ENCODE measurements at places on chromosomes 6 and 20.

DNA sequence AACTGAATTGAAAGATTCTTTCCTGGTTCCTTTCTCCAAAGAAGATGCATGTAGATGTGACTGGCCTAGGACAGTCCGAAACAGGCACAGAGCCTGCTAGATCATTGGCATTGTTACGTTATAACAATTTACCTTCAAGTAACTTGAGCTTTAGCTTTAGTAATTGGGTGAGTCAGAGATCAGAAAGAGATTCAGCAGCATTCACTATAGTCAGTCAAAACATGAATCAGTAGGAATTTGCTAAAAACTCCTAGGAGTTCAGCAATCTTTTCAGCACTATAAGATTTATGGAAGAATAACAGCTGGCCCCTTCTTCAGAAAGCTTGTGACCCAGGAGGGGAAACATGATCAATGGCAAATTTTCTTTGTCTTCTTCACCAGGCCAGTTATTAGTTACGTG is 281.7 kb upstream of the PRDM1 start:
- no peak for DNase-seq

DNA sequence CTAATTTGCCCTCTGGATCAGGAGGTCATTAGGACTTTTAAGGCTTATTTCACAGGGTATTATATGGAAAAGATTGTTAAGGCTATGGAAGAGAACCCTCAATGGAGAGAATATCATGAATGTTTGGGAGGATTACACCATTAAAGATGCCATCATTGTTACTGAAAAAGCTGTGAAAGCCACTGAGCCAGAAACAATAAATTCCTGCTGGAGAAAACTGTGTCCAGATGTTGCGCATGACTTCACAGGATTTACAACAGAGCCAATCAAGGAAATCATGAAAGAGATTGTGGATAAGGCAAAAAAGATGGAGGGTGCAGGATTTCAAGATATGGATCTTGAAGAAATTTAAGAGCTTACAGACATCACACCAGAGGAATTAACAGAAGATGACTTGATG is 798.3 kb upstream of the SLC35B3 start:
- no peak for DNase-seq

GRCh38 chr6:8441452-8441851 is 6.1 kb upstream of the SLC35B3 start:
- no peak for DNase-seq

GRCh38 chr20:18904624-18905023 is 91.0 kb downstream of the SCP2D1 start:
- no peak for DNase-seq

DNA sequence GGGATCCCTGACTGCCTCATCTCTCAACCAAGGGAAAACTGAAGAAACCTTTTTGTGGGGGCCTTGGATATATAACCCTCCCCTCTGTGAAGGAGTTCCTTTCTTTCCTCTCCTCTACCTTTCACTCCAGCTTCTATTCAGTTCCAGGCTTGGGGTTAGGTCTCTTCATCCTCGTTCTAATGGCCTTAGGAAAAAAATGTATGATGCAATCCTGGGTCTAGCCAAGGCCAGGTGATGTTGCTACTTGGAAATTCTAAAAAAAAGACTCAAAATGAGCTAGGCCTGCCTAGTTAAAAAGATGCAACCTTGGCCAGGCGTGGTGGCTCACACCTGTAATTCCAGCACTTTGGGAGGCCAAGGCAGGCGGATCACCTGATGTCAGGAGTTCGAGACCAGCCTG is 7.6 kb downstream of the ABCC10 start:
- no peak for DNase-seq

DNA sequence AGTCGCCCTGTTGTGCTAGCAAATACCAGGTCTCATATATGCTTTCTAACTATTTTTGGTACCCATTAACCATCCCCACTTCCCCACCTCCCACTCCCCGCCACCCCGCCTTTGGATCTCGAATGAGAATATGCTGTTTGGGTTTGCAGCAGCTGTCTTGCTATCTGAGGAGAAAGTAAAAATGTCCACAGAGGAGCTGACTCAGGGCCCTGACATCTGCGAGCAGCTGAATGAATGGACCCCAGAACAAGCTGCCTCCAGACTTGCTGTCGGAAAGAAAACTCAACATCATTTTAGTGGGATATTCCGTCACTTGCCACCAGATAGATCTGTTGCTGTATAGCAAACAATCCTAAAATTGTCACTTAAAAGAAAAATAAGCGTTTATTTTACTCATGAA is 103.7 kb downstream of the LINC00237 start:
- DNase-seq = no peak

DNA sequence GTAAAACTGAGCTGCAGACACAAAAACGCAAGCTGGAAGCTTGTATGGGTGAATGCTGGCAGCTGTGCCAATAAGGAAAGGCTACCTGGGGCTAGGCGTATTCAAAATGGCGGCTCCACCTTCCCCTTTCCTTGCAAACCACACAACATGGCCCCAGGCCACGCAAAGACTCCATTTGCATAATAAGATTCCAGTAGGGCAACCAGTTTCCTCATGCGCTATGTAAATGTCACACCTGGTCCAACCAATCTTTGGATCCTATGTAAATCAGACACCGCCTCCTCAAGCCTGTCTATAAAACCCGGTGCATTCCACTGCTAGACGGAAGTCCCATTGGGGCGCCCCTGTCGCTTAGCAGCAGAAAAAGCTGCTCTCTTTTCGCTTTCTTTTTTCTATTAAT is 505.9 kb upstream of the BTBD3 start:
- no peak for DNase-seq

- DNase-seq = no peak
Measured at GRCh38 chr6:150547502-150548222, 52.0 kb upstream of the PLEKHG1 start.

- no peak for DNase-seq
Measured at GRCh38 chr6:1554476-1555310, 55.0 kb upstream of the FOXC1 start.

DNA sequence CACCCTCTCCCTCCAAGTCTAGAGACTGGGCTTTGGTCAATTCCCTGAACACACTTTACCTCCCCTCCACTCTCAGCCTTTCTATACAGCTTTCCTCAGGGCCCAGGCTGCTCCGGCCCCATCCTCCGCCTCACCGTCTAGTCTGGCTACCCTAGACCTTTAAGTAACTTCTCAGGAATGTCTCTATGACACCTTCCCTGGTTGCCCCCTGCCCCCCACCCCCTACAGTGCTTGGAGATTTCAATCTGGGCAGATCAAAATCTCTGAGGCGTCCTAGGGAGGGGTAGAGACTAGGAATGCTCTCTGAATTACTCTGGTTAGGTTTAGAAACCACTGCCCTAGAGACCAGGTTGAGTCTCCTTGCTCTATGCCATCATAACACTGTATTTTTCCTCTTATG is 6.1 kb downstream of the UBE2J1 start:
- no peak for DNase-seq

GRCh38 chr6:83006270-83006905 is 59.3 kb downstream of the UBE3D start:
- DNase-seq = no peak

- no peak for DNase-seq
Measured at GRCh38 chr6:155038527-155038926, 43.4 kb downstream of the TIAM2 start.

DNA sequence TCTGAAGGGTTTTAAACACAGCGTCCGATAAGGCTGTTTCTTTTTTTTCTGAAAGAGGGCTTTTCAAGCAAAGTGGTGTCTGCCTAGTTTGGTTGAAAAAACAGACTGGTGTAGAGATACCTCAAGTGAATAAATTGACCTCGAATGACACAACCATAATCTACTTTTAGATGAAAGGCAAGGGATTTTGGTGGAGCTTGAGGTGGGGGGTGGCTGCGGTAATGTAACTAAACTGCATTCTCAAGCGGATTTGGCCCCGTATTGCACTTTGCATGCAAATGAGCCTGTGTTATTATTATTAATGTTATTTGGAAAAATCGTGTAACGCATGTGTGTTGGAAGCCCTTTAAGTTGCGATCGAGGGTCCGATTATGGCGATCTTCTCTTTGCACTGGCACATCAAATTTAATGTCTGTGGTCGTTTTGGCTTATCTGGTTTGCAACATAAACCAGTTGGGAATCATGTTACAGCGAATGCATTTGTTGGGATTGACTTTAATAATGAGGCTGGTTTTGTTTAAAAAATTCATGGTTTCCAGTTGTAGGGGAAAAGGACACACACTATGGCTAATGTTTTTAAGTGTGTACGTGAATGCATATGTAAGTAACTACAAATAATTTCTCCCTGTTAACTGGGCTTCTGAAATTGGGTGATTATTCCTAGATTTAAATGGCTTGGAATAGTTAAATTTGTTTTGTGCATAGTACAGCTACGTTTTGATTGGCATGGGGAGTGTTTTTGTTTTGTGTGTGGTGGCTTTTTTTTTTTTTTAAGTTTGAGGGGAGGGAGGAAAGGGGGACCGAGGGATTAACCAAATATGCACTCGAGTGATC is 1.0 kb downstream of the JARID2 start:
- DNase-seq = no peak

- no peak for DNase-seq
Measured at GRCh38 chr20:47272893-47273590, 83.5 kb downstream of the ZMYND8 start.

DNA sequence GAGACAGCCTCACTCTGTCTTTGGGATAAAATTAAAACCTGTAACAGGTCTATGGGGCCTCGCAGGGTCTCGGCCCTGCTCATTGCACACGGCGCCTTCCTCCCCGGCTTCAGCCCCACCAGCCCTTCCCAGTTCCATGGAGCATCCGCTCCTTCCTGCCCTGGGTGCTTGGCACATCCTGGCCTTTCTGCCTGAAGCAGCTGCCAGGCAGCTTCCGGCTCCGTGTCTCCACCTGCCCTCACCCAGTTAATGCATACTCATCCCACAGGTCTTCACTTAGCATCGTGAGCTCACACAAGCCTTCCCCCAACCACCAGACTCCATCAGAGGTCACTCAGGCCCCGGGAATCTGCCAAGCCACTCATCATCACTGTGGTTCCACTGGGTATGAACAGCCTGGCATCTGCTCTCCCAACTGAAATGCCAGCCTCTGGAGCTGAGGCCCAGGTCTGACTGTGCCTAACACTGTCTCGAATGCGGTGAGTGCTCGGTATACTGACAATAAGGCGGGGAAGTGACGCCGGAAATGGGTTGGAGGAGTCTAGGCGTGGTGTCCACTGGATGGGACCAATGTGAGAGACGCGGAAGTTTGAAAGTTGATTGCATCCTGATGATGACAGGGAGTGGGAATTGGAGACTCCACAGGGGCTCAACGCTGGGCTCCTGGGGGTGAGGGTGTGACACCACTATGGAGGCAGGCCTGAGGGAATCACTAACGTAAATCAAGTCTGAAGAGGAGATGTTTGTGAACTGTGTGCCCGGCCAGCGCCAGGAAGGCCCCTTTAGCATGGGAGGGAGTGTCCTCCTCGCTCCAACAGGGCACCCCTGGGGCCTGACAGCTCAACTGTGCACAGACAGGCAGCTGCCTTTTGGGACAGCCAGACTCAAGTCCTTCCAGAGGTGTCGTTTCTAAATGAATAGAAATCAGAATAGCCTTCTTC is 245.8 kb downstream of the TTLL2 start:
- DNase-seq = no peak

DNA sequence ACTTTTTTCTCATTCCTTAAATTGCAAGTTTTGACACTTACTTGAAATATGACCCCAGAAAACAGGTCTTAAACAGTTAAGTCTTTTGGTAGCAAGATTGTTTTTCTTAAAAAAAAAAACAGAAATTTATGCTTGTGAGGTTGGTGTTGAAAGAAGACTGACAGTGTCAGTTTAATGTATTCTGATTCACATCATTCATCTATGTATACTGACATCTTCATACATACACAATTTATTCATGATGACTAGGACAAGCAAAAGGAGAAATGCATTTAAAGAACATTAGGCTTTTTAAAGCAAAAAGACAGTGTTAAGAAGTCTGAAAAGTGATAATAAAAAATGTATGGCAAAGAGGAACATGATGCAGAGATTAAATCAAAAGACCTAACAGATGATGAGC is 27.0 kb downstream of the MCHR2 start:
- DNase-seq = no peak

DNA sequence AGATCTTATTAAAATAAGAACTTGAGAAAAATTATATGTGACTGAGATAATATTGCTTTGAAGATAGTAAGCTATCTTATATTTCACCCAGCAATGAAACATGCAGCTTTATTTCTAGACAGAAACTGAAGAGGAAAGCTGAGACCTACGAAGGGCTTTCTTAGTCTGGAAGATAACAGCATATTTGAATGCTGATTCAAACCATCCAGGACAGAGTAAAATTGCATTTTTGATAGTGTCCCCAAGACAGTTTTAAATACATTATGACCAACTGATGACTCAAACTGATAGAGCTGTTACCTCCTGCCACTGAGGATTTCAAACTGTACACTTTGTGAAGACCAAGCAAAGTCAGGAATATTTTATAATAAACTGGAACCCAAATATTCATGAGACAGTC is 409.6 kb downstream of the GRIK2 start:
- no peak for DNase-seq

- DNase-seq = peak; percentile 45
Measured at GRCh38 chr6:3627501-3627900, 124.0 kb downstream of the PXDC1 start.

DNA sequence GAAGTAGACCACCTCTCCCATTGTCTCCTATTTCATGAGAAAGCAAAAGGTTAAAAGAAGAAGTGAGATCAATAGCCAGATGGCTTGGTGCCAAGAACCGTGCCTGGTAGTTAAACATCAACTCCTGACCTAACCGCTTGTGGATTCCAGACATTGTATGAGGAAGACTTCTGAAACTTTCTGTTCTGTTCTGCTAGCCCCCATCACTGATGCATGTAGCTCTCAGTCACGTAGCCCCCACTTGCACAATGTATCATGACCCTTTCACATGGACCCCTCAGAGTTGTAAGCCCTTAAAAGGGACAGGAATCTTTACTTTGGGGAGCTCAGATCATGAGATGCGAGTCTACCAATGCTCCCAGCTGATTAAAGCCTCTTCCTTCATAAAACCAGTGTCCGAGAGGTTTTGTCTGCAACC is 301.2 kb downstream of the RNGTT start:
- DNase-seq = no peak

DNA sequence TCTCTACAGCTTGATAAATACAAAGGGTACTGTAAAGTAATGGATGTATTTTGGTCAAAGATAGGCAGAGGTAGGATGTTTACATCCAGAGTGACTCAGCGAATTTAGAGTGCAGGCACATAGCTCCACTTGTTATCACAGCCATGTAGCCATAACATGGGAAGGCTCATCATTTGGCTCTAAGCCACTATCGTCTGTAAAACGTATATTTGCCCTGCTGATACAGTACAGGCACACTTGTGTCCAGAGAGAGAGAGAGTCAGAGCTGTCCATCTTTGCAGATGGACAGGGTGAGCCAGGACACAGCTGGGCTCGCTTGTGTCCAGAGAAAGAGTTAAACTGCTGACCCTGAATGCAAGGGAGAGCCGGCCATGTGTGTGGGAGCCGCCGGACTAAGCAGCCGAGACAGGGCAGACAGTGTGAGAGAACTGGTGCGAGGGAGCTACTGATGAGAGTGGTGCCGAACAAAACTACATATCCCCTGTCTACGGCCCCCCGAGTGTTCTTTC is 619.0 kb downstream of the DOK5 start:
- DNase-seq = no peak

- no peak for DNase-seq
Measured at GRCh38 chr6:27650620-27651370, 177.9 kb upstream of the ZNF184 start.

- no peak for DNase-seq
Measured at GRCh38 chr20:51156041-51156982, 133.4 kb upstream of the KCNG1 start.

- DNase-seq = no peak
Measured at GRCh38 chr6:142356201-142356883, 54.5 kb downstream of the ADGRG6 start.

GRCh38 chr6:45587229-45588060 is 209.7 kb upstream of the SUPT3H start:
- DNase-seq = no peak

Data from coronary artery (tissue), 2 donors.